ENCODE measurements at places on chromosomes 6 and 20.

DNA sequence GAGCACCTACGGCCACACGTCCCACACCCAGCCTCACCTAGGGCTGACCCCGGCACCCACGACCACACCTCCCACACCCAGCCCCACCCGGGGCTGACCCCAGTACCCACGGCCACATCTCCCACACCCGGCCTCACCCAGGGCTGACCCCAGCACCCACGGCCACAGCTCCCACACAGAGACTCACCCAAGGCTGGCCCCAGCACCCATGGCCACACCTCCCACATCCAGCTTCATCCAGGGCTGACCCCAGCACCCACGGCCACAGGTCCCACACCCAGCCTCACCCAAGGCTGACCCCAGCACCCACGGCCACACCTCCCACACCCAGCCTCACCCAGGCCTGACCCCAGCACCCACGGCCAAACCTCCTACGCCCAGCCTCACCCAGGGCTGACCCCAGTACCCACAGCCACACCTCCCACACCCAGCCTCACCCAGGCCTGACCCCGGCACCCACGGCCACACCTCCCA lies 36.7 kb downstream of the NINL start:
- DNase-seq = no peak

DNA sequence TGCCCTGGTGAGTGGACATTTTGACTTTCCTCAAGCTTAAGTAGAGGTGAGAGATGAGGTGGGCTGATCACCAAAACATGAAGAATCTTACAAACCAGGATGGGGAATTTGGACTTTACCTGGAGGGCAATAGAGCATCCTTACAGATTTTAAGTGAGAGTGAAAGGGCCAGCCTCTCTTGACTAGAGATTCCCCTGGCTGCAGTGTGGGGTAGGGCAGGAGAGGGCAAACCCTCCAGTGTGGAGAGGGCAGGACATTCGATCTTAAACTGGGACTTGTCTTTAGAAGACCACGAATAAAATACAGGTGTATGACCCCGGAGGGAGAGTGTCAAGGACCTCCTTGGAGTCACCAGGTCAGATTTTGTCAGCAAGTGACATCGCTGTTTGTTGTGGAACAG lies 105.1 kb downstream of the SNAP25 start:
- no peak for DNase-seq

- no peak for DNase-seq
These were observed 143.1 kb downstream of the DTNBP1 start for GRCh38 chr6:15519681-15520080.

- DNase-seq = no peak
These were observed 451.7 kb downstream of the GRIK2 start for GRCh38 chr6:101845172-101845571.

- DNase-seq = no peak
These were observed 93.4 kb upstream of the NXT1 start for GRCh38 chr20:23257106-23257761.

DNA sequence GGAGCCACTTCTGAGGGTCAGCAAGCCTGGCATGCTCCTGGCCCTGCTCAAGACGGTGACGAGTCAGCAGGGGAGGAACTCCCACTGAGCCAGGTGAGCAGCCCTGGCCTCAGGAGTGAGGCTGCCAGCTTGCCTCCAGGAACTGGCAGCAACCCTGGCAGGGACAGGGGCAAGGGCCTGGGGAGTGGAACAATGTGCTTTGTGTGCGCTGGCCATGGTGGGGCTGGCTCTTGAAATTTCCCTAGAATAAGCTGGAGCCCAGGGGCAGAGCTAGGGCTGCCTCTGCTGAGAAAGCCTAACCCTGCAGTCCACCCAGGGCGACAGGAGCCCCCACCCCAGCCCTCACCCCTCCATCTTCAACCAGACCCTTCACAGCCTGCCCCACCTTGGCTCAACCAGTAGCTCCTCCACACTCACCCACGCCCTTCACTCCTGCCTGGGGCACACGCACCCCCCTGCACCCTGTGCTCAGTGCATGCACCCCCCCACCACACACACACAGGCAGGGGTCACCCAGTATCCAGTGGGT lies 88.0 kb downstream of the MRPL14 start:
- no peak for DNase-seq

GRCh38 chr6:113122060-113122459 lies 735.1 kb upstream of the MARCKS start:
- peak; percentile 83 for DNase-seq

DNA sequence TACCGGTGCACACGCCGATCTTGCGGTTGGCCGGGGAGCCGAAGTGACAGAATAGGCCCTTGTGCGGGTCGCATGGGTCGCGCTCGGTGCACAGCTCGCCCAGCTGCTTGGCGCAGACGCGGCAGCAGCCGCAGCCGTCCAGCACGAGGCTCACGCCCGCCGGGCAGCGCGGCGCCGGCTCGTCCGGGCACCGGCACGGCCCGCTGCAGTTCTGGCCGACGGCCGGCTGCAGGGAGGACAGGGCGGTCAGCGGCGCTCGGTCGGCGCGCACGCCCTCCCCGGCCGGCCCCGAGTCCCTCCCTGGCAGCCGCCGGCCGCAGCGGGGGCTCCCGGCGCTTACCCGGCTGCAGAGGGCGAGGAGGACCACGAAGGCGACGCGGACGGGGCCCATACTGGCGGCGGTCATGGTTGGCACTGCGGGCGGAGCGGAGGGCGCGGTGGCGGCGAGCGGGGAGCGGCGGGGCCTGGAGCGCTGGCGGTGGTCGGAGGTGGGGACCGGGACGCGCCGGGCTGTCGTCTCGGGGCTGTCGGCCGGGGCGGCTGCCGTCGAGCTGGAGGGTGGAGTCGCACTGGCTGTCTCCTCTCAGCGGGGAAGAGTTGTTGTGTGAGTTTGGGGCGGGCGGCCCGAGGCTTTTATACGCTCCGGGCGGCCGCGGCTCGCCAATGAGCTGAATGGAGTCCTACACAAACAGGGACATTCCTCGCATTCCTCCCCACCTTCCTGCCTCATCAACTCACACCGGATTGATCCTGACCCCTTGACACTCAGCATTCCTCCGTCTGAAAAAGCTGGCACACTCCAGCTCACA lies at the start of gene CCN2:
Gene CCN2, minus strand, starts transcription at position 606 of the 809 bp plus-strand sequence. Its CDS starts 200 bp downstream, at position 406.
- DNase-seq = peak; percentile 96

DNA sequence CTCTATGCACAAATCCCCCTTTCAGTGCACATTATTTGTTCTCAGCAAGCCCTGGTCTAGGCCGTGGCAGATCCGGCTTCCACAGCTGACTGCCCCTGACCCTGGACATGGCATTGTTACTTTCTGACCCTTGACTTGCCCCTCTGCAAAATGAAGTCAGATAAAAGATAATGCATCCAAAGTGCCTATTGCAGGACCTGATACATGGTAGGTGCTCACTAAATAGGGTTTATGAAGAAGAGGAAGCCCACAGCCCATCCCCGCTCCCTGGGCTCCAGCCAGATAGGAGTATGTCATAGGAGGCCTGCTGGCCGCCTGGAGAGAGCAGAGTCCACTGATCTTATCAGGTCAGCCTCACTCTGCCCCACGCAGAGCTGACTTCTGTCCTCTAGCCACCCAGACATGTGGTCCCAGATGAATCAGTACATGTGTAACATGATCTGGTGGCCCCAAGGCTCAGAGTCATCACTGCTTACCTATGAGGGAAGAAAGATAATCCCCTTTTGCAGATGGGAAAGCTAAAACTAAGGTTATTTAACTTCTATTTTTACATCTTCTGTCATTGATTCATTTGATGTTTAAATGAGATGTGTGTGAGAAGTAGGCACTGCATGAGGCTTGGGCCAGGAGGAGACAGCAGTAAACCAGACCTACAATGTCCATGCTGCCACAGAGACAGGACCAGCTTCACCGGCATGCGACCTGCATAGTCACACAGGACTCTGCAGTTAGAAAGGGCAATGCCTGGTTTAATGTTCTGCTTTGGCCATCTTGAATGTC lies 20.4 kb downstream of the MAFB start:
- DNase-seq = no peak

DNA sequence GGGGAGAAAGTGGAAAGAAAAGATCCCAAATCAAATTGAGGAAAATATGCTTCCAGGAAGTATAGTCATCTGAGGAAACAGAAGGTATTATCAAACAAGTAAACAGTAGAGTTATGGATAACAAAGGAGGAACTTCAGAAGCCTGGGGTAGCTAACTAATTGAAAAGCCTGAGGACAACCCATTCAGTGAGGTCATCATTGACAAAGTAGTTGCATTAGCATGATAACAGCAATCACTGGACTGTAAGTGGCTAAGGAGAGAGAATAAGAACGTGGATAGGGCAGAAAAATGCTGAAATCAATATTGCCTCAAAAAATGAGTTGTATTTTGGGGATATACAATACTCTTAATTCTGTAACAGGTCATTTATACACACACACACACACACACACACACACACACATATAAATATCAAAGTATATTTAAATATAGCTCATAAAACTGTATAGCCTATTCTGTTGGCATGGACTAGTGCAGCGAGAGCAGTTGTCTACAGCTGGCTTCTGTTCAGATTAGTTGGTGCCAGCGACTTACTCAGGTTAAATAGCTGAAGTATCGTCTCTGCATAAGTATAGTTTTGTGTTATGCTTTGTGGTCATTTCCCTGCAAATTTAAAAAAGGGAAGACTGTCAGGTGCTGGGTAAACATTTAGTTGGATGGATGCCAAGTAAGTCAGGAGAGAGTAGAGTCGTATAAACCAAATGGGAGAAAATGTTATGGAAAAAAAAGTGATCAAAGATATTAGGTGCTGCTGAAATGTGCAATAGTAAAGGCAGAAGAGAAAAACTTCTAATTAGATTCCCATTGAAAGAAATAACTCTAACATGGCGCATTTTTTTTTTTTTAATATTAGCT lies 33.8 kb upstream of the CTAGE9 start:
- no peak for DNase-seq

DNA sequence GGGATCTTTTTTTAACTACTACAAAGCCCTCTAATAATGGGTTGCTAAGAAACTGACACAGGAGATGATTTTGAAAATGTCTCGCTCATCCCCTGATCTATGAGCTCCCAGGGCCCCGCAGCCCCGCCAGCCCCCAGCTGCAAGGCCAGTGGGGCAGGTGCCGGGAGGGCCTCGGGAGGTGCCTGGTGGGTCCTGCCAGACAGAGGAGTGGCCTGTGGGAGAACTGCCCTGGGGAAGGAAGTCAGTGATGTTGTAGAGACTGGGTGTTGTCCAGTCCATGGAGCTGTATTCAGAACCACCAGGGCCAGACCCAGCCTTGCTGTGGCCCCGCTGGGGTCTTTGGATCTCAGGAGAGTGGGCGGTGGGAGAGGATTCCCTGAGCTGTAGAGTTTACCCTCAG lies 258.7 kb downstream of the TAF4 start:
- no peak for DNase-seq

DNA sequence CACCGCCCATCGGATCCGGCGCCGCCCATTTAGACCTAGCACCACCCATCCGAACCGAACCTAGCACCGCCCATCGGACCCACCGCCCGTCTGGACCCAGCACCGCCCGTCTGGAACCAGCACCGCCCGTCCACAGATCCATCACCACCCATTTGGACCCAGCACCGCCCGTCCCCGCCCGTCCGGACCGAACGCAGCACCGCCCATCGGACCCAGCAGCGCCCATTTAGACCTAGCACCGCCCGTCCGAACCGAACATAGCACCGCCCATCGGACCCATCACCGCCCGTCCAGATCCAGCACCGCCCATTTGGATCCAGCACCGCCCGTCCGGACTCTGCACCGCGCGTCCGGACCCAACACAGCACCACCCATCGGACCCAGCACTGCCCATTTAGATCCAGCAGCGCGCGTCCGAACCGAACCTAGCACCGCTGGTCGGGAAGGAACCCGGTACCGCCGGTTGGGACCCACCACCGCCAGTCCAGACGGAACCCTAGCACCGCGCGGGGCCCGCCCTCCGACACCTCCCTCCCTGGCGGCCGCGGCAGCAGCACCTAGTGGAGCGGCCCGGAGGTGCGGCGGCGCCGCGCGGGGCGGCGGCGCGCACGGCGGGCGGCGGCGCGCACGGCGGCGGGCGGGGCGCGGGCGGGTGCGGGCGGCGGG lies 348 bp upstream of the AFDN start:
- no peak for DNase-seq

- DNase-seq = no peak
These were observed 10.9 kb downstream of the ZSCAN9 start for GRCh38 chr6:28235912-28236452.

DNA sequence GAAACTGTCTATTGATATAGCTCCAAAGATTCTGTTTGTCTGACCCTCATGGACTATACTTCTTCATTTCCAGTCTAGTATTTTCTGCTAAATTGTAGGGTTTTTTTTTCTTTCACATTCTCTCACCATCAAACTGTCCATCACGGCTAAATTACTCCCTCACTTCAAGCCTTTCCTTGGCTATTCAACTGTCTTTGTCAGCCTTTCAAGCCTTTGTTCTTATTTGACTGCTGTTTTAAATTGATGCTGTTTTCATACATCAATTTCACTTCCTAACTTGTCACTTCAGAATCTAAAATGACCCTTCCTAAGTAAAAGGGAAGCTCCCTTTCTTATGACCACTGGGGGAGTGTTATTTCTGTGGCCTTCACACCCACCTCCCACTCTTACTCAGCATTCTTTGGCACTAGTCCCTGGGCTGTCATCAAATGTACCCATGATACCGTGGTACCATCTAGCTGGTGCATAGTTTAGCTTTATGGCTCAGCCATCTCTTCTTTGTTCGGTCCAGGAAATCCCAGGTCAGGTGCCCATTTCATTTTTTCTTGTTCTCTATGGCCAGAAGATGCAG lies 8.6 kb downstream of the GJA1 start:
- DNase-seq = no peak

DNA sequence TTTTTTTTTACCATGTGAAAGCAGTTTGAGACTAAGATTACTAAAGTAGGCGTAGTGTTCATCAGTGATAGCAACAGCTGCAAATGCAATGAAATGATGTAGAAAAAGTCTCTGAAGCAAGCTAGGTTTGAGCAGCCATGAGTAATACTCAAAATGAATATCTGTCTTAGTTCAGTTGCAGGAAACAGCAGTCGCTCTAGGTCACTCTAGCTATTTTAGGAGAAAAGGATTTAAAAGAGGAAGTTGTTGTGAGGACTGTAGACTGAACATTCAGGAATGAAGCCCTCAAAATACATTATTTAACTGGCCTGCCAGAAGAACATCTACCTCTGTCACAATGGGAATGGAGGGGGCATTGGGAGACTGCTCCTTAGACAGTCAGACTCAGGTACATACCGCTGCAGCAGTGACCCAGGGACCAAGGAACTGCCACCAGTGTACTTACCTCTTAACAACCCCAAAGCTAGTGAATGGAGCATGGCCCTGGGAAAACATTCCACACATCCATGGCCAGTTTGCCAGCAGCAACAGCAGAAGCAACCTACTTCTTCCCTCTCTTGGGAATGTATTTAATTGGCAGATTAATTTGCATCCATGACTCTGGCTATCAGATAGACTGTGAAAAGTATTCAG lies 243.0 kb upstream of the KHDRBS2 start:
- DNase-seq = no peak

- DNase-seq = no peak
These were observed 102.0 kb downstream of the BTBD3 start for GRCh38 chr20:12019715-12020114.

All from HFF-Myc (cell line).